ENCODE measurements at places on chromosomes 4 and X.

- DNase-seq: no peak
These were observed 245.1 kb downstream of the PPP3CA start for GRCh38 chr4:101102114-101102742.

DNA sequence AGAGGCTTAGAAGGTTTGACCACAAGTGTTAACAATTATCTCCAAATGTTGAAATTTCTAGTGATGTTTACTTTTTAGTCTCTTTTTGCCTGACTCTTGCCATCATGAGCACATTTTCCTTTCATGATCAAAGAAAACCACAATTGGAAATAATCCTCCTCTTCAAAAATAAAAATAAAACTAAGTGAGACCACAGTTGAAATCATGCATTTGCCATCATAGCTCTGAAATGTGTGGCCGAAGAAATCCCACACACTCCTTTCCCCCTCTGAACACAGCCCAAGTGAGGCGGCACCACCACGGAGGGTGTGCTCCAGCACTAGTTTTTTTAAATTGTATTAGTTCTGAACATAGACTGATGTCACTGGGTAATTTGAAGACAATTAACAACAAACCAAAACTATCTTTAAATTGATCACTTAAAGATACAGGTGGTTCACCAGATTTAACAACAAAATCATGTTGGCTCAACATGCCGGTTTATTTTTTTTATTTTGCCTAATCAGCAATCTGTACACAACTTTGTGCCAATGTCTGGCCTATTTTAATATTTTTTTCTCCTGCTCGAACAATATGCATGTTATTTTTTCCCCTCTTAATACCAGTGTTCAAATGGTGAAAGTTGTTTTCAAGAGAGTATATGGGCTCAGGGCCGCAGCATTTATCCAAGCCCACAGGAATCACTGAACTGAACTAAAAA is 17.6 kb downstream of the APBB2 start:
- DNase-seq: no peak

DNA sequence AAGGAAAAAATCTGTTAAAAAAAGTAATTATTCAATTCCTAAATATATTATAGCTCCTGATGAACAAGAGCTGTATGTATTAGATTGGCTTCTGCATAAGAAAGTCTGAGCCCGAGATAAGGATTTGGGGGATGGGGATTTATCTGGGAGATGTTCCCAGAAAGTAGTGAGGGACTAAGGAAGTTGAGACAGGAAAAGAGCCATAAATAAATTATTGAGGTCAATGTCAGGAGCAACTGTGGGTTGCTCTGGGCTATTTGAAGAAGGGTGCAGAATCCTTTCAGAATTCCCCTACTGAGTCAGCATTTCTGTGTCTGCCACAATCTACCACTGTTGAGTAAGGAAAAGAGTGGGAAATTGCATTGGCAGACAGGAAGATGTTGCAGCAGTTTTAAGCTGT is 3.1 kb upstream of the TDO2 start:
- DNase-seq: no peak

GRCh38 chrX:84118769-84119168 is 69.2 kb downstream of the RPS6KA6 start:
- no peak for DNase-seq

- no peak for DNase-seq
These were observed 41.8 kb upstream of the PACRGL start for GRCh38 chr4:20658456-20658855.

- no peak for DNase-seq
These were observed 88.0 kb downstream of the GUCY2F start for GRCh38 chrX:109393859-109394258.

DNA sequence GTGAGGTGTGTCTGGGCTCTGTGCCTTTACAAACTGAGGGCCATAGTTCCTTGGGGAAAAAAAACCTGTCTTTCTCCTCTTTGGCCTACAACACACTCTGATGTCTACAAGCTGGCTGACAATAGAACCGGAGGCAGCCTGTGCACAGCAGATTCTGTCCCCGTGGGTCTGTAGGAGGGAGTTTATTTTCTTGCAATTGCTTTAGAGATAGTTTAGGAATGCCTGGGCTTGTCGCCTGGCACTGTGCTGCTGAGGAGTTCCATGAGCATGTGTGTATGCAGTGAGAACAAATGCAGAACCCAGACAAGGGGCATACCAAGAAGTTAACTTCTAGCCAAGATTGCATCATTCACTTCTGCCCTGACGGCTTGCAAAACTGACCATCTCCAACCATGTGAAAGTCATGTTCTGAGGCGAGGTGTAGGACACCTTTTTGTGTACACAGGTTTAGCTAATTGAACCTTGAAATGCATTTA is 54.1 kb downstream of the CCNI start:
- DNase-seq: no peak

DNA sequence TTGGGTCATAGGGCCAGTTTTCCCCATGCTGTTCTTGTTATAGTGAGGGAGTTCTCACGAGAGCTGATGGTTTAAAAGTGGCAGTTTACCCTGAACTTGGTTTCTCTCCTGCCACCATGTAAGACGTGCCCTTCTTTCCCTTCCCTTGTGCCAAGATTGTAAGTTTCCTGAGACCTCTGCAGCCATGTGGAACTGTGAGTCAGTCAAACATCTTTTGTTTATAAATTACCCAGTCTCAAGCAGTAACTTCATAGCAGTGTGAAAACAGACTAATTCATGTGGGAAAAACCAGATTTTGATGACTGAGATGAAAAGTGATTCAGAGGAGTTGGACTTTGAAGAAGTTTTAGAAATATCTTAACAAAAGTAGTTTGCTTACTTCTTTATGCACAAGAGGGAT is 101.4 kb downstream of the ARHGAP10 start:
- DNase-seq: peak; percentile 14

GRCh38 chr4:110878413-110878812 is 255.5 kb upstream of the PITX2 start:
- DNase-seq: no peak

- no peak for DNase-seq
These were observed 39.8 kb downstream of the ZNF280C start for GRCh38 chrX:130228871-130229270.

- no peak for DNase-seq
These were observed 30.9 kb upstream of the NOCT start for GRCh38 chr4:138984647-138985046.

DNA sequence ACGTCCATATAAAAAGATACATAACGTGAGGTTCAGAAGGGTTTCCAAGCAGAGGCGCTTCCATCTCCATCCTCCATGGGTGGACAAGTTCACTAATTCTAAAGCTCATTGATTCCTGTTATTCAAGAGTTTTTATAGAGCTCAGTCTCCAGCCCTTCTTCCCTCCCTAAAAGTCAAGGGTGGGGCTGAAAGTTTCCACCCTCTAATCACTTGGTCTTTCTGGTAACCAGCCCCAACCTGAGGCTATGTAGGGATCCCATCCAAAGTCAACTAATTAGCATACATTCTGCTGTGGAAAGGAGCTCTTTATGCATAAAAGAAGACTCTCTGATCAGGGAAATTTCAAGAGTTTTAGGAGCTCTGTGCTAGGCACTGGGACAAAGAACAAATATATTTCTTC is 46.9 kb upstream of the VEGFC start:
- DNase-seq: no peak

DNA sequence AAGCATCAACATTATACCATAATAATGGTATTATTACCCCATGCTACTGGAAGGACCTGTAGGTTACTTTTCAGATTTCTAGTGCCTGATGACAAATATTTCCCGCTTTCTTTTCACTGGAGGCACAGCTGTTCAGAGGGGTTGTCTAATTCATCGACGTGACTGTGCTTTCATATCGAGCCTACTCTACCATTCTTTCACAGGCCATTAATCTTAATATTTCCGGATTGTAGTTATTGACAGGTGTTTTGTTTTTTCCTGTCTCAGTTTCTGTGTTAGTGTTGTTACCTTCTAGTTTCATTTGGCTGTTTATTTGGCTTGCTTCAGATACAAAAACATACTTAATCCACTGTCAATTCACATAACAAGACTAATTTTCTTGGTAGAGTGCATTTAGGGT is 330.9 kb downstream of the SPOCK3 start:
- no peak for DNase-seq

DNA sequence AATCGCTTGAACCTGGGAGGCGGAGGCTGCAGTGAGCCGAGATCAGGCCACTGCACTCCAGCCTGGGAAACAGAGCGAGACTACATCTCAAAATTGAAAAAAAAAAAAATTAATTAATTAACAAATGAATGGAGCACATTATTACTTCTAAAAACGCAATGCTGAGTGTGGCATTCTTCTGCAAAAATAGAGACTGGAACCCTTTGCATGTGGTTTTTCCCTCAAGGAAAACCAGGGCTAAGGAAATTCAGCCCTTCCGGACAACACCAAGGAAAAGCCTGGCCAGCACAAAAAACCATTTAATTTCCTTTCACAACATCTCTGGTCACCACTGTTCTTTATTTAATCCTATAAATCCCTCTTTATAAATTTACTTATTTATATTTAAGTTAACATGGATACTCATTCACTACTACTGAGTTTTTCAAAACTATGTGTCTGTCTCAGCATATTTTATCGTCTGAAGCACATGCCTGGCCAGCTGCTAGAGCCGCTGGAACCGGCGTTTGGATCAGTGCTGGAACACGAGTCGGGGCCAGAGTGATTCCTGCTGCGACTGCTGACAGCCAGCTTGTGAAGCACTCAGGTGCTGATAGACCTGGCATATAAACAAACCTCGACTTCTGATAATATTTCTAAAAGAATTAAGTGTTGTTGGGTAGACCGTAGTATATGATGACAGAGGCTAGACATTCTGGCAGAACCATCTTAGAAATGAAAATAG is 84.5 kb upstream of the WWC2 start:
- DNase-seq: no peak

DNA sequence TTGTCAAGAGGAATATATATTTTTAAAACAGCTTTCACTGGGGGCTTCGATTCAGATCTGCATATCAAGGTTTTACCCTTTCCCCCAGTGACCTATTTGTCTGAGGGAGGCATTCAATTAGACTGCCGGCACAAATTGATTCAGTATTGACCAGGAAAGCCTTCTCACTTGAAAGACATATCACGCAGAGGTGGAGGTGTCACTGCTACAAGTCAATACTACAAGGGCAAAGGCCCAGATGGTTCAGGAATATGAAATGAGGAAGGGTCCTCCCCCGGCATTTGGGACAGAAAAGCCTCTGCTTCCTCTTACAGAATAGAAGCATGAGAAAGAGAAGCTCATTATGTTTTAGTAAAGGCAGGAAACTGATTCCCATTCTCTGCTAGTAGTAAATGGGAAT is 383.6 kb downstream of the HNRNPD start:
- no peak for DNase-seq

GRCh38 chr4:123260653-123261052 is 135.9 kb upstream of the SPRY1 start:
- no peak for DNase-seq

GRCh38 chr4:67632492-67632891 is 68.5 kb downstream of the UBA6 start:
- DNase-seq: no peak

- DNase-seq: peak; percentile 76
These were observed 30.3 kb upstream of the GLRB start for GRCh38 chr4:157045507-157046127.

- no peak for DNase-seq
These were observed 130.3 kb upstream of the ARSJ start for GRCh38 chr4:114109776-114110175.

GRCh38 chr4:175469514-175469913 is 342.6 kb downstream of the GPM6A start:
- DNase-seq: peak; percentile 4

DNA sequence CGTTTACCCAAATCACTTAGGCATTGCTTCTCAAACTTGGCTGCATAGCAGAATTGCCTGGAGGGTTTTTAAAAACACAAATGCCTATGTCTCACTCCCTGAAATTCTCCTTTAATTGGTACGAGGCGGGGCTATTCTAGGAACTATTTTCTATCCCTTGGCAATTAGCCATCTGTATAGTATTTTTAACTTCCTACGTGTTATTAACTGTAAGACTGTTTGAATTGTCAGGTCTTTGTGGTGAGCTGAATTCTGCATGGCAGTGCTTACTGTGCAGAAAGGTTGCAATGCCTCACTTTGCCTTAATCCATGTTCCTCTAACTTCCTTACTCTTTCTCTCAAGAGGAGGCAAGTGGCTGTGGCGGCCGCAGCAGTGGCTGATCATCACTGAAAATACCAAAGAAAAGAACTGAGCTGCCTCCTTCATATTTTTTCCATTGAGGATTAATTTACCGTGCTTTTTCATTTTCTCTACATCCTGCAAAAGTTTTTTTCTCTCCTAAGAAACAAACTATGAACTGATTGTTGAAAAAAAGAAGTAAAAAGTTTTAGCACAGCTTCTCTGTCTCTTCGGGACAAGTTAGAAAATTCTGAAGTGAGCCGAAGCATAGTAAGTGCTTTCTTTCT is at the start of gene SHROOM3:
TSS of gene SHROOM3 (plus strand) at position 329 of the 627 bp plus-strand sequence. CDS start 824 bp downstream, outside the sequence.
- DNase-seq: no peak

DNA sequence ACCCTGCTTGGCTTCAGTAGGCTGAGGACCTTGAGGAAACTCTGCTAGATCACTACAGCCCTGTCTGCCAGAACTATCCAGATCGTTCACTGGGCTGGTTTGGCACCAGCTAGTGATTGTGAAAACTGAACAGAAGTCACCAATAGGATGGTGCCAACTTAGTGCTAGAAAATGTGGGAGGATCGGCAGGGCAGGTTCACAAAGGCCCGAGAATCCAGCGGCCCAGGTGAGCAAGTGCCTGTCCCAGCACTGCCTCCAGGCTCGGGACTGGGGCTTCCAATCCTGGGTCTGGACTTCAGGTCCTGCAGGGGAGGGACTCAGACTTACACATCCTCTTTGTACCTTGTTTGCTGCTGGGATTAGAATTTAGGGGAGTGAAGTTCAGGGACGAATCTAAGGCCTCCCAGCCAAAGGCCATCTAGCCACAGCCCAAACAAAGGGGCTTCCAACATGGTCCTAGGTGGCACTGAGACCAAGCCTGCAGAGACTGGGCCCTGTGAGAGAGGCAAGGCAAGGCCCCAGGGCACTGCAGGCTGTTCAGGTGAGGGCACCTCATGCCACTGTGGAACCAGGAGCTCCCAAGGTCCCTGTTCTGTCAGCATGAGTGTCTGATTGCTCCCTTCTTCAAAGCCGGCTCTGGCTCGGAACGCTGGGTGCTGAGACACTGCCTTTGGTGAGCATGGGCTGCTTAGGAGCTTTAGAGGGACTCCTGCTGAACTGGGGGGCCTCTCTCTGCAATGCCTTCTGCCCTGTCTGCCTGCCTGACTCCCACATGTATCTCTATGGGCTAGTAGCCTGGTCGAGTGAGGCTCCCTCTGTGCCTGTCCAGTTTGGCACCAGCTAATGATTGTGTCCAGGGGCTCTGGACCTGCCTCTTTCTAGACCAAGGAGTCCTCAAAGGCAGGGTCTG is 20.7 kb upstream of the ZNF185 start:
- DNase-seq: no peak
